ENCODE measurements at places on chromosomes 1 and 21. TPM values are rescaled to one million over a fixed set of nuclear protein-coding genes. Genes with fewer than 3 reads are reported as not detected.

DNA sequence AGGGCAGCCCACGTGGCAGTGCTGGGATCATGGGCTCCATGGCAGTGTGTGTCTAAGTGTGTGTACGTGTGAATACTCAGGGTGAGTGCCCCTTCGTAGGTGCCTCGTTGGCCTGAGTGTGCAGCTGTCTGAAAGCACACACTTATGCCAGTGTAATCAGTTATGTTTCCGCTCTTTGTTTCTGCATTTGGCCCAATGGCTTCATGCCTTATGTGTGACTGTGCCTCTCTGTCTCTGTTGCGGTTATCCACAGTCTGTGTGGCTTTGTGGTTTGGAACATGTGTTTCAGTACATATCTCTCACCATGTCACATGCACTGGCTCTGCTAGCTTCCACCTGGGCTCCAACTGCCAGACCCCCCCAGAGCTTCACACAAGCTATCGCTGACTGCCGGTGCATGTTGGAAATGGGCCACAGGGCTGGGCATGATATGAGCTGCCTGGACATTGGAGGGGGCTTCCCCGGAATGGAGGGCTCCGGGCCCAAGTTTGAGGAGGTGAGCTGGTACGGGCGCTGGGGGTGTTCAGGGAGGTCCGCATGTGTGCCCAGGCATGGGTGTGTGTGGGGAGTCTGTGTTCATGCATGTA is 70.3 kb upstream of the TINAGL1 start:
- H3K4me3 ChIP-seq: no peak overlapping the region
- no peaks in the 10 kb centered on the region for H3K36me3 ChIP-seq
- H3K27ac ChIP-seq: no peak overlapping the region
- DNase-seq: no peak

GRCh38 chr21:46028573-46029091 is 47.1 kb downstream of the COL6A1 start:
- no peak overlapping the region for H3K27ac ChIP-seq
- no peak for DNase-seq
- H3K36me3 ChIP-seq: no peaks in the 10 kb centered on the region

GRCh38 chr1:174556392-174556791 is 108.6 kb downstream of the GPR52 start:
- H3K4me1 ChIP-seq: no peaks in the 10 kb centered on the region
- no peaks in the 10 kb centered on the region for H3K36me3 ChIP-seq
- H3K27me3 ChIP-seq: no peaks in the 10 kb centered on the region

GRCh38 chr1:180231506-180231921 is 1.4 kb downstream of the LHX4 start:
- H3K4me1 ChIP-seq: peaks cover 25% of the 10 kb centered on the region
- DNase-seq: peak; percentile 29
- peaks cover 92% of the 10 kb centered on the region for H3K27me3 ChIP-seq
- H3K27ac ChIP-seq: no peak overlapping the region
- no peaks in the 10 kb centered on the region for H3K36me3 ChIP-seq

GRCh38 chr1:11485191-11485590 is 6.2 kb downstream of the DISP3 start:
- H3K27ac ChIP-seq: no peak overlapping the region

The SNX27 gene
- total RNA-seq: 24.5 TPM

The CNTN2 gene
- not detected for total RNA-seq
